ENCODE measurements at places on chromosomes 3 and 15.

- peak; percentile 92 for DNase-seq
Measured at GRCh38 chr15:68991723-68992122, 22.8 kb upstream of the NOX5 start.

GRCh38 chr3:120364821-120365220 is 15.7 kb upstream of the LRRC58 start:
- DNase-seq: no peak

DNA sequence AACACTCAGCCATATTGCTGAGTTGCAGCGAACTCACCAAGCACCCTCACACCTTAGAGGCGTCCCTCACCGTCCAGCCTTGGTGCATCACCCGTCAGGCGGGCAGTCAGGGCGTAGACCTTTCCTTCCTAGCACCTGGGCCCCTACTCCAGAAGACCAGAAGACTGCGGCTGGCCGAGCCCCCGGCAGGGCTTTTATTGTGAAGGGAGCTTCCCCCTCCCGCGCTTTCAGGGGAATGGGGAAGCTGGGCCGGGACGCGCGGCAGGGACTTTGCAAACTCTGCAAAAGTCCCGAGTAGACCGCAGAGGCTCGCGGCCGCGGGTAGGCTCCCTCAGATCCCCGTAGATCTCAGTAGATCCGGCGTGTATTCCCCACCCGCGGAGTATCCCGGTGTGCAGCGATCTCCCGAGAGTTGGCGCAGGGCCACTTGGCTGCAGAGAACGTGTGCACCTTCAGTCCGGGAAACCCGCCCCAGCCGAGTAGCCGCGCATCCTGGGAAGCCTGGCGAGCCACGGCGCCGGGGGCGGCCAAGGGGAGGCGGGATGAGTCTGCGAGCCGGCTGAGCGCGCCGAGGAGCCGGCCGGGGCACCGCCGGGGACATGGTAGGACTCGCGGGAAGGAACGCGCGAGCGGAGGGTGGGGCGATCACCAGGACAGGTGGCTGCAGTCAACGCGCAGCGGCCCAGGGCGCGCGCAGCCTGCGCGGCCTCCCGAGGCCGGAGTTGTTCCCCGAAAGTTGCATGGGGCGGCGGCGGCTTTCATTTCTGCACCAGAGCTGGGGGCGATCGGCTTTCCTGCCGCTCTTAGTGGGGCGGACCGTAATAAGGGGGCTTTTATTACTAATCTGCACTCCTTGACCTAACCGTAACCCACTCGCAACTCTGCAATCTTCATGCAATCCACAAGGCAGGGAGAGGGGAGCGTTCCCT is at the start of gene GASK1A:
Gene GASK1A, plus strand, starts transcription at position 268 of the 929 bp plus-strand sequence. Its CDS starts 332 bp downstream, at position 600.
- peak; percentile 35 for DNase-seq

- DNase-seq: no peak
Measured at GRCh38 chr3:139317215-139317614, 26.6 kb upstream of the MRPS22 start.

GRCh38 chr3:53733446-53733845 is 112.8 kb downstream of the CHDH start:
- no peak for DNase-seq

DNA sequence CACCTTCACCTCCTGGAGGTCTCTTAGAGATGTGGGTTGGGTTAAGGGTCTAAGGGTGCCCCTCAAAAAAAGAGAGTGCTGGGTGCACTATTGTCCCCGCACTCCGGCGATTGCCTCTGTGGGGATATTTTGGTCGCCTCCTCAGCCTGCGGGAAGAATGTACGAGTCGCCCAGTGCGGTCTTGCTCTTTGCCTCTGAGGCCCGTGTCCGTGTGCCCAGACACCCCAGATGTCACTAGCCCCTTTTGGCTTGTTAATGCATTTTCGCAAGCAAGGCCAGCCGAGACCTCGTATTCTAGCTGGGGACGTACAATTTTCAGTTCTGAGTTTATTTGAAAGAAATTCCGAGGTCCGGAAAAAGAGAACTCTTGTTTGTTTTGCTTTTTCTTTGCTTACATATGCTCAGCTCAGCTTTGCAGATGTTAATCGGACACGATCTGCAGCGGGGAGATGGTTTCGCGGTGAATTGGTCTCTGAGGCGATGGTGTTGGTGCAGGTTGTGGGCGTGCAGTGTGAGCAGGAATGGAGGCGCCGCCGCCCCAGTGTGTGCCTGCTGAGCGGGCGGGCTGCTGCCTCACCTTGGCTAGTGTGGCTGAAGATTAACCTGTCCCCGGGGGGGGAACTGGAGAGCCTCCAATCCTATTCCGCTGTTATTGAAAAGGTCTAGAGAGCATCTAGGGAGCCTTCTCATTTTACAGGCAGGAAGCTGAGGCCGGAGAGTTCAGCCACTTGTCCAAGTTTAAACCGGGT is 1.4 kb downstream of the ST6GAL1 start:
- DNase-seq: no peak

DNA sequence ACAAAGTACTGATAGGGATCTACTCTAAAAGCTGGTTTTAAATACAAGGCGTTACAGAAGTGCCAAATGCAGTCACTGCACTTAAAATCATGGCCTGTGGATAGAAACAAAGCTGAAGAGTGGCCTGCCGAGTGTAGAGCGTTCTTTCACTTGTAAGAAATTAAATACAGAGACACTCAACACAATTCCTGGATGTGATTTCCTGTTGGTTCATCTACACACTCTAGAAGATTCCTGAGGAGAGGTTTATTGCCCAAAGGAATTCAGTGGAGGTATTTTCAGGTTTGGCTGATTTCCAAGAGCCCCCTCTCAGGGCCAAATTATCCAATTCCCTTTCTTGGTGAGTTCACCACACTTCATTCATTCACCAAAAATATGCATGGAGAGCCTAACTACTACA is 200.3 kb upstream of the IL12A start:
- no peak for DNase-seq

- peak; percentile 35 for DNase-seq
Measured at GRCh38 chr15:101615986-101616848, 36.0 kb downstream of the TM2D3 start.

DNA sequence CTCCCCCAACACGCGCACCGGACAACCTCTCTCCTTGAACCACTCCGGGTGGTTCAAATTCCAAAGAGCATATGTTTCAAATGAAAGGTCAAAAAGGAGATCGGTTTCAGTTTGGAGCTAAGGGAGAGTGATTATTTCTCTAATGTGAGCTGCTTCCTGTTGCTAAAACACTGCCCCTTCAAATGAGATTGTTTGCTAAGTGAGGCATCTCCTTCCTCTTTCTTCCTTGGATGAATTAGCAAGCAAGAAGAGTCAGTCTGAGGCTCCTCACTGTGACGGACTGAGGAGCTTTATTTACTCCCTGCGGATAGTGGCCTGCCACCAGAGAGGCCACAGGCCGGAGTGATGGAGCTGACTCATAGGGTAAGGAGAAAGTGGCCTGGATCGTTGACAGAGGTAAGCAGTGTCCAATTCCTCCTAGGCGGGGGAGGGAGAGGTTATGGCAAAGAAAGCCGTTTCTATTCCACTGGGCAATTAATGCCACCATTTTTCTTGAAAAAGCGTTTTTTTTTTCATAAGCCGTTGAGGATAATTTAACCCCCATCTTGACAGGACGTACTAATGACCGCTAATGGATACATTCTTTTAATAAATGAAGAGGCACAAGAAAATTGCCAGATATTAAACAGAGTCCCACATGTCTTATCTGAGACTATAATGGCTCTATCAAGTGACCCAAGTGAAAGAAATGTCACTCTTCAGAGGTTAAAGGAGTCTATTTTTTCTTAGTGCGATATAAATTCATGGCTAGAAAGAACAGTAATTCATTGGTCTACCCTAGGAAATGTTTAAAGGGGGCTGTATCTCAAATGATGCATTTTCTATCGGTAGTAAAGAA is 167.0 kb upstream of the ANKRD28 start:
- no peak for DNase-seq

GRCh38 chr3:151345859-151346258 is 16.5 kb upstream of the P2RY13 start:
- DNase-seq: no peak

DNA sequence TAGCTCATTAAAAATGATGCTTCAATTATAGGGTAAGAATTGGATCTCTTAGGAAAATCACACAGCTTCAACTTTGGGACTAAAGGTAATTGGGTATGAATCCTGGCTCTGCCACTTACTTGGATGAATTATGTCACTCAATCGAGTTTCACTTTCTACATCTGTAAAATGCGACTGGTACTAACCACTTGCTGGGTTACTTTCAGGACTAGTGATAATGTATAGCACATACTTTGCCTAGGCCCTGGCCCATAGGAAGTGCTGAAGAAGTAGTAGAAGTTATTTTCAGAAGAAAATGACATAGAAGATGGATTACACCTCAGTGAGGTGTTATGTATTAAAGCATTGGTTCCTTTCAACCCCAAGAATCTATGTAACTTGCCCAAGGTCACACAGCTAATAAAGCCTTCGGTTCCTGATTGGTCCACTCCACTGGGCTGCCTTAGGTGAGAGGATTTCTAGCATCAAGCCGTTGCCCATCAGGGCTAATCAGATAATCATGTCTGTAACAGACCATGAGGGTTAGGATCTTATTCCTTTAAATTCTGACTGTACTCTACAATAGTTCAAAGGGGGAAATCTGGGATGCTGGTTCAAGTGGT is 29.4 kb upstream of the AP4E1 start:
- DNase-seq: peak; percentile 38

DNA sequence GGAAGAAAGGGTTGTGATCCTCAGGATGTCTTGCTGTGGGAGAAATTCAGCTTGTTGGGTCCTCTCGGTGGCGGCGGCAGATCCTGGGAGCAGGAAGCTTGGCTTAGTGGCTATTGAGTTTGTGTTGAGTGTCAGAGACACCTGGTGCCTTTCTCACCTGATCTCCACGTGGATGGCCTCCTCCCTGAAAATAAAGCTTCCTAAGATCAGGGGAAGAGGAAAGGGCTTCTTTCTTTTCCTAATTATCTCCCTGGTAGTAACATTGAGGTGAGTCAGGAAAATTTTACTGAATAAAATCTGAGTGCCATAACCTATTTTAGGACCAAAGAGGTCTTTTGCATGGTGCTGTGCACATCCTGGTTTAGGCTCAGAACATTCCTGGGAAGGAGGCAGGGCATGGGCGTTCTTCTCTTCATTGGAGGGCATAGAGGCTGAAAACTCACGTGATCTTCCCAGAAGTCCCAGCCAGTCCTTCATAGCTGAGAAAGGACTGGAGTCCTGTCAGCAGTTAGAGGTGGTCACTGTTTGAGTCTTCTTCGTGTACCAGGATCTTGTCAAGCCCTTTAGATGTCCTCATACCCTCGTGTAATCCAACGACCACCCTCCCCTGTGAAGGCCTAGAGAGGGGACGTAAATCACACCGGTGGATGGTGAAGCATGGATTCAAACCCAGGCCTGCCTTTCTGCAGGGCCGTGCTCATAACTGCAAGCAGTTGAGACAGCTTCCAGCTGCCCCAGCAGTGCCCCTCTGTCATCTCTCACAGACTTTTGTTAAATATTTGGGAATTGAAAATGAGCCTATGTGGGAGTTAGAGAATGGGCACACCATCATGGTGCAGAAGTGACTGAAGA is 1.1 kb downstream of the CMTM8 start:
- peak; percentile 30 for DNase-seq

DNA sequence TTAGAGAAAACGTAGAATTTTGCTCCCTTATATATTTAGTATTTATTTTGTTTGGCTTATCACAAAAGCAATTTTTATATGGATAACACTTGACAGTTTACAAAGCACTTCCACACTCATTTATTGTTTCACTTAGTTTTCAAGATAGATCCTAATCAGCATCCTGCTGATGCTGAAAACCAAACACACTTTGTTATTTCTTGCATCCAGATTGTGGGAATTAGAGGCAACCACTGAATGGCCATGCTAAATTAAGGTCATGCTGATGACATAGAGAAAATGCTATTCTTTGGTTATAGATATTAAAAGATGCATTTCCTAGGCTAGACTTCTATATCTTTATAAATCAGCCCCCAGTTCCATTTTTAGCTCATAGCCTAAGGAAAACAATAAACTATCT is 474.1 kb upstream of the KCNMB2 start:
- no peak for DNase-seq

DNA sequence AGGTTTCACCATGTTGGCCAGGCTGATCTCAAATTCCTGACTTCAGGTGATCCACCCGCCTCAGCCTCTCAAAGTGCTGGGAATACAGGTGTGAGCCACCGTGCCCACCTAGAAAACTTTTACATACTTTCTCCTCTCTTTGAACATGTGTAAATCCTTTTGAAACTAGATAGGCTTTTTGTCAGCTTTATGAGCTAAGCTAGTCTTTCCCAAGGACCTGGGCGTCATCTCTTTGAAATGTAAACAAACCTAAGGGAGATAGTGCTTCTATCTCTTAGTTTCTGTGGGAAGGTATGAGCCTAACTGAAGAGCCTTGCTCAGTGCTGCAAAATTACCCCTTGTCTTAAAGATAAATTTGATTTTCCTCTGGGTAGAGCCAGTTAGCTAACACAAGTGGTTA is 4.8 kb downstream of the CX3CR1 start:
- no peak for DNase-seq

DNA sequence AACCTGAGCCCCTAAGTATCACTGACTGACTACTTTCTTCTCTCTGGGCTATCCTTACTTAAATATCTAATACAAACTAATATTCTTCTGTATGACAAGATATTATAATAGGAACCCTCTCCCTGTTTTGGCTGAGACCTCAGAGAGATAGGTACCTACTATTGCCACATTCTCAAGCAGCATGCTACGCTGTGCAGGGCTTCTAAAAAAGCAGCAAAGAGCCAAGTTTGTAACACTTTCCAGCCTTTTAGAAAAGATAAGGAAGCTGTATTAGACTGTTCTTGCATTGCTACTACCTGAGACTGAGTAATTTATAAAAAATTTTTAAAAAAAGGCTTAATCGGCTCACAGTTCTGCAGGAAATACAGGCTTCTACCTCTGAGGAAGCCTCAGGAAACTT is 126.8 kb upstream of the ABI3BP start:
- no peak for DNase-seq

GRCh38 chr3:143699424-143699823 is 148.8 kb downstream of the SLC9A9 start:
- DNase-seq: no peak

DNA sequence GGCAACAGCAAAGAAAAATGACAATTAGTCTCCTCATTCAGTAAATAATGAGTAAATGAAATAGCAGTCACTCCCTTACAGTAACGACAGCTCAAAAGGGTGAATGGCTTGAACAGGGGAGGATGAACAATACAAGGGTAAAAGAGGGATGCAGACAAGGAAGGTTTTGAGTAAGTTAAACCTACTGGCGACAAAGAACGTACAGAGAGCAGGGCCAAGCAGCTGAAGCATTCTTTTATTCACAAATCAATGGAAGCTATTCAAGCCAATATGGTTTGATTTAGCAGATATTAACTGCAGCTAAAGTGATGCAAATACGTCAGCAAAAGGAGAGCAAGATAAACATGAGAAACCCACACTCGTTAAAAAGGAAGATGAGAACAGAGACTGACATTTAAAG is 90.7 kb upstream of the ICE2 start:
- no peak for DNase-seq

Measured in WERI-Rb-1 (cell line).